ENCODE measurements at places on chromosomes 1 and 21.
A peak's percentile ranks its signal among the peaks of the same experiment; 100 is the strongest.

DNA sequence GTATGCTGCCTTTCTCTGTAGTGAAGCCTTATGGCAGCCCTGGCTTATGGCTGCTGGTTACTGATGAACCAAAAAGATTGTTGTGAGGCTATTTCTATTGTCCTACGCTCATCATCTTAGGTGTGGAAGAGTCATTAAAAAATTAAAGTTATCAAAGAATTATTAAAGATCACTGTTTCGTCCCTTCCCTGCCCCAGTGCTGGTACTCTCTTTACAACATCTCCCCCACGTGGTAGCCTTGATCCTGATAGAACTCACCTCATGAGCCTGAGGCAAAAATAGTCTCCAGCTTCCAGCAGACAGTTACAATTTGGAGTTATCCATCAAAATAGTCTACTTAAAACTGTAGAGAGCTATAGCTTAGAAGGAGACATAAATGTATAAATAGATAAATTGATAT, 201.5 kb downstream of the S1PR1 start:
- DNase-seq, result peak; percentile 2

DNA sequence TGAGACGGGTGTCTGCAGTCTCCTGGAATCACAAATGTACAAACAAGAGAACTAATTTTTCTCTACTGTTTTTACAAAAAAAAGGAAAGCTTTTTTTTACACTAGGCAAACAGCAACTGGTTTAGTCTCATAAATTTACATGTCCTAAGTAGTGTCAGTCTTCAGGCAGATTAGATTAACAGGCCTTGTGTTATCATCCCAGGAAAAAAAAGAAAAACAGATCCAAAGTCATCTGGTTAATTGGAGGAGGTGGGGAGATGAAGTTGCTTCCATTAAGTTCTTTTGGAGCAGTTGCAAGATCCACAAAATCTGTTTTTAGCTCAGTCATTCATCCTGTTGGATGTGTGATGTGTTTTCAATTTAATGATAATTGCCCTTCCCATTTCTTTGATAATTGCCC, 363.5 kb upstream of the ADGRL2 start:
- no peak for DNase-seq

- DNase-seq, result peak; percentile 65
Observed at GRCh38 chr21:43352568-43353281, 74.2 kb downstream of the SIK1 start.

DNA sequence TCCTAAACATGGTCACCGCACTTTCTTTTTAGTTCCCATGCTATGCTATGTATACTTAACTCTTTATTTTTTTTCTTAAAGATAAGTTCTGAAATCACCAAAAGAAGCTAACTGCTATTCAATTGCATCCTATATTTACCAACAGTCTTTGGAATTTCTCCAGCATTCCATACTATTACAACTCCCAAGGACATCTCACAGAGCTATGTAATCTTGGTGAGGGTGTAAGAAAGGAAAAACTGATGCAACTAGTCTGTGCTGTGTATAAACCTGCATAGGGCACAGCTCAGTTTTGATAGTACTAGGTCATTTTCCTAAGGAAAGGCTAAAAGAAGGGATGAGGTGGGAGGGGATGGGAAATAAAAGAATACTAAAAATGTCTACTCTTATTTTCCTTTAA, 78.0 kb downstream of the PTPN14 start:
- peak; percentile 62 for DNase-seq

DNA sequence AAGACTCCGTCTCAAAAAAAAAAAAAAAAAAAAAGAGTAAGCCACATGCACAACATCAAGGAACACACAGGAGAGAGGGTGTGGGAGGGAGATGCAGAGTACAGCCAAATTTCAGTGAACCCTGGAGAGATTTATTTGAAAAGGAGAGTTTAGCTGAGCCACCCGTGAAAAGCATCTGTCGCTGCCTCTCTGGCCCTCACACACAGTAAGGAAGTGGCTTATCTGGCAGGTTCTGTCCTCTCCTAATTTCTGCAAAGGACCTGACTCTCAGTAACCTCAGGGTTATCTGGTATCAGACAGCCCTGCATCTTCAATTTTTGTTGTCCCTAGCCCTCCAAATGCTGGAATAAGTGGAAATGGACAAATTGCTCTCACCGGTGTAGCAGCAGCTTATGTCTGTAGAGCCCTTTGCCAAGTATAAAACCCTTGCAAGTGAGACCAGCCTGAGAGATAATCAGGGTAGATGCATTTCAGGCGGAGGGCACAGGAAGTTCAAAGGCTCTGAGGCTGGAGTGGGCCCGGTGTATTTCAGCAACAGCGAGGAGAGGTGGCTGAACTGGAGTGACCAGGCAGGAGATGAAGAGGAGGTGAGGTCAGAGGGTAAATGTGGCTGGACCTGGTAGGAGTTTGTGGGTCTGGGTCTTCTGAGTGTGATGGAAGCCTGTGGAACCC, 16.7 kb upstream of the IL10RB start:
- no peak for DNase-seq

DNA sequence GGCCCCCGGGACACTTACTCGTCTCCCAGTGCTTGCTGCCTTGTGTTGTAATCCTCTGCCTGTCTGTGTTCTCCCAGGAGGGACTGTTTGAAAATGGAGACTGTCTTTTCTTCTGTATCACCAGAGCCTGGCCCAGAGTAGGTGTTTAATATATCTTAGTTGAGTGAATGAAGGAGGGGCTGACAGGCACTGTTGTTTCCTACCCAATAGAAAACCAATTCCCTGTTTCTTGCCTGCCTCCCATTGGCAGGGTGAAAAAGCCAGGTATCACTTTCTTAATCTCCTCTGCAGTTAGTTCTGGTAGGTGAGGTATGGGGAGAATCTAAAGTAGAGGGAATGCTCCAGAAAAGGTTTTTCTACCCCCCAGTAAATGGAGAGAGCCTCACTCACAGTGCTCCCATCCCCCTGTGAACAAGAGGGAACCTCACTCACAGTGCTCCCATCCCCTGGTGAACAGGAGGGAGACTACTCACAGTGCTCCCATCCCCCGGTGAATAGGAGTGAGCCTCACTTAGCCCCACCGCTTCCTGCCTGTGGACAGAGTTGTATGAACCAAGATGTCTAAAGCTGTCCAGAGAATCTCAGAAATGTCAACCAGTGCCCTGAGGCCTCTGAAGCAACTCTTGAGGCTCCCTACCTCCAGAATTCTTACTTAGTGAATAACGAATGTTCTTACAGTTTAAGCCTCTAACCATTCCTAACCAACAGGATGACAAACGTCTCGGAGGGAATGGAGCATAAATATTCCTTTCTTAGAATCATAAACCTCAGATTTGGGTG, at the start of gene GJA5:
Gene GJA5, minus strand, starts transcription at position 122 of the 780 bp plus-strand sequence. CDS start 1,364 bp downstream, outside the sequence.
- no peak for DNase-seq

All from fibroblast of mammary gland (primary cell).